Spinal cord (tissue), 10 donors: ENCODE measurements at places on chromosomes 11 and 22.
A peak's percentile ranks its signal among the peaks of the same experiment; 100 is the strongest.

DNA sequence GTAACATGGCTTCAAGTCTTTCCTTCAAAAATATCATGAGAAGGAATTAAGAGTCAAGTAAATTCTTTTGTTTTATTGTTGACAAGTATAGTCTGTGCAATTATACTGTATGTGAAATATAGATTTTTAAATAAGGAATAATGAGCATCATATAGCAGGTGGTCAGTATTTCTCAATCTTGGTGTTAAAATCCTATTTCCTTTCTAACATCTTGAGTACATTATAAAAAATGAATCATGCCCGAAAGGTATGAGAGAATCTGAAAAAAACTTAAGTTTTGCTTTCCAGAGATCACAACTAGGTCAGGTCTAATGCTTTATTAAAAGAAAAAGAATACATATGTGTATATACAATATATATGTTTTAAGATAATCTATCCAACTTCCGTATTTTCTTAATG is 53.1 kb downstream of the KIF18A start:
- no peak for DNase-seq

DNA sequence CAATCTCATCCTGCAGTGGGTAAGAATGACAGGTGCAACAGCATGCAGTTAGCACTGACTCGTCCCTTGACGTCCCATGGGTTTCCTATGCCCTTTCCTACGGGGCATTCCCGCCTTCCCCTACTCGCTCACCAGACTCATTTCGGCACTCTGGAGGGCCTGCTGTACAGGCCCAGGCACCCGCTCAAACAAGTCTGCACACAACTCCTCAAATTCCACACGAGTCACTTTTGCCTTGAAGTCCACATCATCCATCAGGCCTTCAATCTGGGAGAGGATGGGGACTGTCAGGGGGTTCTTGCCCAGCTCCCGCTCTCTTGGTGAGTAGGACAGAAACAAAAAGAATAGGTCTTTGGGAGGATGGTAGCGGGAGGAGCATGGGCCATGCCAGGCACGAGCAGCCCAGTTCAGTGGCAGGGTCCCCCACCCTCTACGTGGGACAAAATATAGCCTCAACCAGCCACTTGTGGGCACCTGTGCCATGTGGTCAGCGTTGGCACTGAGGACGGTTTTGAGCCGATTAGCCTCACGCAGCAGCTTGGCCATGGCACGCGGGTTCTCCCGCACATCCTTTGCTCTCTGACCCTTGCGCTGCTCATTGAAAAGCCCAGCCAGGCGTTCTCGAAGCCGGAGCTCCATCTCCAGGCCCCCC is 4.7 kb downstream of the HYOU1 start:
- DNase-seq, result no peak

- no peak for DNase-seq
Measured at GRCh38 chr22:37043828-37044538, 7.6 kb upstream of the KCTD17 start.

- DNase-seq, result no peak
Measured at GRCh38 chr11:92907671-92908070, 61.8 kb upstream of the MTNR1B start.

DNA sequence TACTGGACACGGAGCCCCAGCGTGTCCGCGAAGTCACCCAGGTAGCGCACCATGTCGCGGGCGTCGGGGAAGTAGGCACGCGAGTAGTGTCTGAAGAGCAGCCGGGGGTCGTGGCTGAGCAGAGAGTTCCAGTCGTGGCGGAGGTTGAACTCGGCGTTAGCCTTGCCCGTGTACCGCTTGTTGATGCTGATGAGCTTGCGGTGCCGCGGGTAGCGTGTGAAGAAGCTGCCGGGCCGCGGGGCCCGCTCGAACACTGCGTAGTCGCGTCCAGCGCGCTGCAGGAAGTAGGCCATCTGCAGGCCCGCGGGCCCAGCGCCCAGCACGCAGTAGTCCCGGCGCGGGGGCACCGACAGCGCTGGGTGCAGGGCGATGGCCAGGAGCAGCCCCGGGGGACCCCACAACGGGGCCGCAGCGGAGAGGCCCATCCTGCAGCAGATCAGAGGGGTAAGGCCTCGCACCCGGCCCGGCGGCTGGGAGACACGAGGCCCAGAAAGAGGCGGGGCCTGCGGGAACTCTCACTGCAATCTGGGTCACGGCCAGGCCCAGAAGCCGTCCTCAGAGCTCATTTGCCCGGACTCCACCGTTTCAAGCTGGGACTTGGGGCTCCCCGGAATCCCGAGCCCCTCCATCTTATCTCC is 723 bp downstream of the FOXRED2 start:
- DNase-seq, result no peak

- DNase-seq, result no peak
Measured at GRCh38 chr22:40258501-40258915, 80.8 kb downstream of the TNRC6B start.

GRCh38 chr11:128525411-128526243 is 61.7 kb downstream of the ETS1 start:
- DNase-seq, result no peak

DNA sequence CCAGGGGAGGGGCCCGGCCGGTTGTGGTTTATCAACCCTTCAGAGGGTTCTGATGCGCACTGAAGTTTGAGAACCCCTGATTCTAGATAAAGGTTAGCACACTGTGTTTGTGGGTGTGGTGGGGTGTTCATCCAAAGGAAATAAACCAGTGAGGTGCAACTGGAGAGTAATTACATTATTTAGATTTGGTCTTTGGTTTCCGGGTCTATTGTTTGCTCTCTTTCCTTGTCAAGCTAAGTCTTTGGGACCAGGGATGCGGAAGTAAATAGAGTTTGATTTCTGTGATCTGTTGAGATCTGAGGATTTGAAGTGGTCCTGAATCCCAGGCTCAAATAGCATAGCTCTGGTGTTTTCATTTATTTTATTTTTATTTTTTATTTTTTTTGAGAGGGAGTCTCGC is 50.5 kb upstream of the CLMP start:
- no peak for DNase-seq

DNA sequence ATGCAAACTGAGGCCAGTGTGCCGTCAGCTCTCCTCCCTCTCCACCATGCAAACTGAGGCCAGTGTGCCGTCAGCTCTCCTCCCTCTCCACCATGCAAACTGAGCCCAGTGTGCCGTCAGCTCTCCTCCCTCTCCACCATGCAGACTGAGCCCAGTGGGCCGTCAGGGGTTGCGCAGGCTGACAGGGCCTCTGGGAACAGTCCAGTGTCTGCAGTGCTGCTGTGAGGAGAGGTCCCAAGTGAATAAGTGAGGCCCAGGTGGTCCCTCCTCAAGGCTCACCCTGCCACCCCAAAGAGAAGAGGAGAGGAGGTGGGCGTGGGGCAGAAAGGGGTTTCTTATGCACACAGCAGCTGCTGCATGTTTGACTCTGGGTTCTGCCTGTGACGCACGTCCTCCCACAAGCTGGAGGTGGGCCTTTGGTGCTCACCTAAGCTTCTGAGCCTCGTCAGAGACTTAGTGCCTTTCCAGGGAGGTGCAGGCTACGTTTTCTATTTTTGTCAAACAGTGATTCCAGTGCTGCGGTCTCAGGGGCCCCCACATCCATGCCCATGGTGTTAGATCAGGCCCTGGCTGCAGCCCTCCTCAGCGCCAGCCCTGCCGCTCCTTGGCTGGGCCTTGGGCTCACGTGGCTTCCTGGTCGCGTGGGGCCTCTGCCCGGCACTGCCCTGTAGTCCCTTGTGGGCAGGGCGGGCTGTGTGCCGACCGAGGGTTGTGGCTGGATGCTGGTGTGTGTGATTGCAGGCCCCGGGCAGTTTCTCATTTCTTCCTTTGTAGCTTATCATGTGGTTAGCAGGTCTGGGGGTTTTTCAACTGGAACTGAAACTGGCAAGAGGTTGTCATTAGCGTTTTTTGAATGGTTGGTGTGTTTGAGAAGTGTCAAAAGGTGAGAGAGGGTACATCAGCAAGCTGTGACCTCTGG is 7.1 kb downstream of the TPCN2 start:
- no peak for DNase-seq

DNA sequence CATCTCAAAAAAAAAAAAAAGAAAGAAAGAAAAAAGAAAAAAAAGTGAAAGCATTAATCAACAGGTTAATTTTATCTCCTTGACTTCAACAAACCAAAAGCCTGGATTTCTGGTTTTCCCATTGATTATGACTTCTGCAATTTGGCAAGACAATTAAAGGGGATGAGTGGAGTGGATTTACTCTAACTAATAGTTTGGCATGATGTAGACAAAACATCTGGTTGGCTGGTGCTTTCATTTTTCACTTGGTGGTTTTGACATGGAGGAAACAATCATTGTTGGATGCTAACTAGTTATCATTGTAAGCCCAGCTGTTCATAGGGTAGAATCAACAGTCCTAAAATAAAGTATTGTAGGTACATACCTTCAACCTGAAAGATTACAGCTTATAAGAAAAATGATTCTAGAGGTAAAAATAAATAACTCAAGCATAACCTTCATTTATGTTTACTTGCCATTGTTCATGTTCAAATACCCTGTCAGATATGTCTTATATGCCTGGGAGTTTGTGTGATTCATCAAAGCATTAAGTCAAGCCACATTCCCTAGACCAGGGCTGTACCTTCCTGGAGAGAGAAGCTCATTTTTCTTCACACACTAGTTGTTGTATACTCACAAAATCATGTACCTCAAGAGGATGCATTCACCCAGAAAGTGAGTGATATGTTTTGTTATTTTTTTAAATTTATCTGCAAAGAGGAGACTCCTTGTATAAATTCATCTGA is 15.1 kb downstream of the FIBIN start:
- no peak for DNase-seq

- DNase-seq, result no peak
Measured at GRCh38 chr11:122763108-122763507, 75.2 kb upstream of the CRTAM start.

- no peak for DNase-seq
Measured at GRCh38 chr22:27377501-27378295, 423.9 kb downstream of the MN1 start.

GRCh38 chr11:133934599-133935550 is 21.9 kb downstream of the IGSF9B start:
- DNase-seq, result peak; percentile 71

DNA sequence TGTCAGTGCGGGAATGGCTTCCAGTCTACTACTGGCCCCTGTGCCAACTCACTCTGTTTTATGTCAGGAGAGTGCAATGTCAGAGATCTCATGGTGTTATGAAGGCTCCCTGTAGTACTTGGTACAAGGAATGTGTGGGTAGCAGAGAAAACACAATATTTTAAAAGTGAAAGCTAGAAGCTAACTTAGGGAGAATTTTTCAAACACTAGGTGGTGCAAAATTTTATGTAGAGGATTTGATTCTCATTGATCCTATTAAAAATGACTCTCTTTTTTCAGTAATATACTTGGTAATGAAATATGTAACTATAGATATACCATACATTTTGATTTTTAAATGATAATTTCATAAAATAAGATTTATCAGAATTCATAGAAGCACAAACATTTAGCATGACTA is 134.7 kb downstream of the JRKL start:
- no peak for DNase-seq

GRCh38 chr11:76512851-76513653 is 68.2 kb downstream of the EMSY start:
- DNase-seq, result peak; percentile 45

DNA sequence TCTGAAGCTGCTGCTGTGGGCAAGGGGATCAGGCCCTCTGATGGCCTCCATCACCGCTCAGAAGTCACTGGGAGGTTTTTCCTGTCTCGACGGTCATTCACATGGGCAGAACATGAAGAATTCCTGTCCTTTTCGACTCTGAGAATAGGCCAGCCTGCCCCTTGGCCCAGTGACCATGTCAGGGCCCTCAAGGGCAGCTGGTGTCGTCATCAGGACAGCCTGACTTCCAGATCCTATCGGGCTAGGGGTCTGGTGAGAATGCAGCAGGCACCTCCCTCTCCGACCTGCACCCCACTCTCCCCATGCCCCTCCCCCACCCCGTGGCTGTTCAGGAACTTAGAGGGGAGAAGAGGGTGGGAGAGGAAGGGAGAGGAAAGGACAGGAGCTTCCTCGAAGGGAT is 3.6 kb downstream of the TP53I11 start:
- no peak for DNase-seq

DNA sequence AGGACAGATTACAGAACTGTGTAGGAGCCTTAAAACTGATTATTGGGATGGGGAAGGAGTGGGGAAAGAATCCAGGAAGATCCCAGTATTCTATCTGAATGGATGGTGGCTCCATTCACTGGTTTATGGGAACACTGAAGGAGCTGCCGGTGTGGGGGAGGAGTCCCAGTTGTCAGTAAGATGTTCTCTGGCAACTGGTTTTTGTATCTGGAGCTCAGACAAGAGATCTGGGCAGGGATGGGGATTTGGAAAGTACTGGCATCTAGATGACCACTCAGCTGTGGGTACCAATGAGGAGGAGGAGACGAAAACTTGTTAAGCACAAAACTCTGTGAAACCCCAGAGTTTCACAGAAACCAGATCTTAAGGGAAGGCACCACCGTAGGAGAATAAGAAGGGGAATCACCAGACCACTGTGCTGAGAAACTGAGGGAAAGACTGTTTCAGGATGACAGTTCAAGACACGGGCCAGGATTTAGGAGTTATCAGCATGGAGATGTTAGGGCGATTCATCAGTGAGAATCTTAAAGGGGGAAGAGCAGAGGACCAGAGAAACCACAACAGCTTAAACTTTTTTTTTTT is 28.1 kb downstream of the LDLRAD3 start:
- no peak for DNase-seq

GRCh38 chr22:46534901-46535630 is 2.4 kb downstream of the CELSR1 start:
- DNase-seq, result no peak

DNA sequence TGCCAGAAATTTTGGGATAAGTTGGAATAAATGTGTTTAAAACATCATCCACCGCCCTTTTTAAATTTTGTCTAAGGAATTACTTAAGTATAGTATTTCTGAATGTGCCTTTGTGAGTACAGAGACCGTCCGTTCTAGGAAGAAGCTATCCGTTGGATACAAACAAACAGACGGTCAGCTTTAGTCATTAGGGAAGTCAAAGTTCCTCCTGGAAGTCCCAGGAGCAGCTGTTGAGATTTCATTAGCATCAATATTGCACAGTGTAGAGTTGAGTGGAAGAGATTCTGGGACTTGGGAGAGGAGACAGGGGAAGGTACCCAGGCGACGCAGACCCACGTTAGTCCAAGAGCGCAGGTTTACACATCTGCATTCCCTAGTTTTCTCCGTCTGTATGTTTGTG is 15.7 kb upstream of the ADSL start:
- no peak for DNase-seq

DNA sequence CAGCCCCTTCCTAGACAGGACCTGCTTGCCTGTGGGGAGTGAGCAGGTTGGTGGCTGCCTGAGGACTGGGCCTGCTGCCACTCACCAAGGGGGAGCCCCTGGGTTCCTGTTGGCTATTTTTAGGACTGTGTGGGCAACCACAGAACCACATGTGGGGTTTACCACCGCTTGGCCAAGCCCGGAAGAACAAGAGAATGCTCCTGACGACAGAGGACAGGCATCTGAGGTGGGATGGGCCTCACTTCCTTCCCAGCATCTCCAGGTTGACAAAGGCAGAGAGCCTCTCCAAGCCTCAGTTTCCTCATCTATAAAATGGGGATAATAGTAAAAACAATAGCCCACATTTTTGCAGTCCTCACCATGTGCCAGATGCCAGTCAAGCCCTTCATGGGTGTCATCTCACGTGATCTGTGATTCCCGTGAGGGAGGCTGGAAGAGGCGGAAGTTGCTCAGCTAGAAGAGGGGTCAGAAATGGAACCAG is 43.6 kb downstream of the LRRC32 start:
- no peak for DNase-seq
